ENCODE measurements at places on chromosomes 5 and 9.
A peak's percentile ranks its signal among the peaks of the same experiment; 100 is the strongest.

DNA sequence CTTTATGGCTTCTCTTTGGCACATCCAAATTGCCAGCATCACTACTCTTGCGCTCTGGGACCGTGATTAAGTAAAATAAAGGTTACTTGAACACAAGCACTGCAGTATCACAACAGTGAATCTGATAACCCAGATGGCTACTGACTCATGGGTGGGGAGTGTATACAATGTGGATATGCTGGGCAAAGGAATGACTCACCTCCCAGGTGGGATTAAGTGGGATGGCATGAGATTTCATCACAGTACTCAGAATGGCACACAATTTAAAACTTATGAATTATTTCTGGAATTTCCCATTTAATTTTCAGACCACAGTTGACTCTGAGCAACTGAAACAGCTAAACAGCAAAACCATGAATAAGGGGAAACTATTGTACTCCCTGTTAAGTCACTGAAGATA is 4.3 kb downstream of the GFM2 start:
- no peak for DNase-seq

- DNase-seq = no peak
Measured at GRCh38 chr5:178360926-178361235, 128.3 kb upstream of the PHYKPL start.

- no peak for DNase-seq
Measured at GRCh38 chr5:148986636-148987035, 76.2 kb downstream of the SH3TC2 start.

- DNase-seq = no peak
Measured at GRCh38 chr9:35253075-35253474, 91.3 kb downstream of the UNC13B start.

- no peak for DNase-seq
Measured at GRCh38 chr5:160001457-160001856, 7.5 kb upstream of the TTC1 start.

DNA sequence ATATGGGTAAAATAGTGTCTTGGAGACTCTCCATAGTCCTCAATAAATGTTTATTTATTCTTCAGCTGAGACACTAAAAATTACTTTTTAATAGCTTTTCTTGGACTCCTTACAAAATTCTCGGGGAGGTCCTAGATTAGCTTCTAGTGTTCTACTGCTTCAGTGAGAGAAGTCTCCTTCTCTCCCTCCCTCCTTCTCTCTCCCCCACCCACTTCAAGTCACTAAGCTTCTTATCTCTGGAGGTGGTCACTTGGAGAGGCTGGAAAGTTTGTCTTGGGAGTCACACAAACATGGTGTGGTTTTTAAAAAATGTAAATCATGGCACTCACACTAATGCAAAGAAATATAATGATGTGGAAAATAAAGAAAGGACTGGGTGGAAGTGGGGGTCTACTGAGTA is 64.1 kb downstream of the SEMA6A start:
- DNase-seq = no peak

GRCh38 chr5:51449026-51449425 is 65.8 kb downstream of the ISL1 start:
- no peak for DNase-seq

- DNase-seq = no peak
Measured at GRCh38 chr9:34479431-34479866, 20.8 kb downstream of the DNAI1 start.

GRCh38 chr9:79007701-79008483 is 563.9 kb upstream of the TLE4 start:
- DNase-seq = no peak

DNA sequence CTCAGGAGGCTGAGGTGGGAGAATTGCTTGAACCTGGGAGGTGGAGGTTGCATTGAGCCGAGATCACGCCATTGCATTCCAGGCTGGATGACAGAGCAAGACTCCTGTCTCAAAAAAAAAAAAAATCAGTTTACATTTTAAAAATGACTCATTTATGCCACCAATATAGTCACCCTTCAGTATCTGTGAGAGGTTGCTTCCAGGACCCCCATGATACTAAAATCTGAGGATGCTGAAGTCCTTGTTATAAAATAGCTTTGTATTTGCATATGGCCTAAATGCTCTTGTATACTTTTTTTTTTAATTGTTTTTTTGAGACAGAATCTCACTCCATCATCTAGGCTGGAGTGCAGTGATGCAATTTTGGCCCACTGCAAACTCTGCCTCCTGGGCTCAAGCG is 5.8 kb downstream of the OCLN start:
- DNase-seq = no peak

GRCh38 chr9:34650816-34651215 is 1.2 kb upstream of the IL11RA start:
- no peak for DNase-seq

GRCh38 chr5:141412854-141413539 is at the start of gene PCDHGA10:
Gene PCDHGA10 (plus strand): TSS chr5:141412987. CDS start chr5:141413176, 189 bp downstream.
- DNase-seq = peak; percentile 70

DNA sequence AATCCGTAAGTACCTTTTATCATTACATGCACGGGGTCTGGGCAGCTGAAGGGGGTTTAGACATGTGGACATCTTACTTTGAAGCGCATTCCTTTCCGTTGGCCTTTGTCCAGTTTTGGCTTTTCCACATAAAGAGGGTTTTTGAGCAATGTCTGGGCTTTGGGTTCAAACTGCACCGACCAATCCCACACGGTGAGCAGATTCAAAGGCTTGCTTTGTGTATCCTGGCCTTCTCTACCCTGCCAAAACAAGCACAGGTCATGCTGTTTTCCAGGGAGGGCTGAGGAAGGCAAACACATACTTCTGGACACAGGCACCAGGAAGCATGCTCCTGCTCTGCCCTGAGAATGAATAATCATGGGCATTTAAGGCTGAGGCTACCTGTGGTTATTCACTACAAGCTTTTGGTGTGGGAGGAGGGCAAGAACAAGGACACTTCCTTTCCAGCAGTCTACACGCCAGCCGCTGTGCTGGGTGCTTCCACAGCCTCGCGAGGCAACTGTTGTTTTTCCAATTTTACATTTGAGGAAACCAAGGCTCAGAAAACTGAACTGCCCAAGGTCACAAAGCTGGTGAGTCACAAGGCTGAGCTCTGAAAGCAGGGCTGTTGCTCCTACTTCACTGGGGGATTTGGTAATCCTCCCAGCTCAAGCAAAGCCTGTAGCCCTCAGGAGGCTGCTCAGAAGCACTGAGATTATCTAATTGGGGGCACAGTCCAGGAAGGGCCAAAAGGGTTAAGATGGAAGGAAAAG is 59.8 kb upstream of the GOLPH3 start:
- DNase-seq = no peak

- no peak for DNase-seq
Measured at GRCh38 chr5:124919747-124920525, 173.5 kb upstream of the ZNF608 start.

DNA sequence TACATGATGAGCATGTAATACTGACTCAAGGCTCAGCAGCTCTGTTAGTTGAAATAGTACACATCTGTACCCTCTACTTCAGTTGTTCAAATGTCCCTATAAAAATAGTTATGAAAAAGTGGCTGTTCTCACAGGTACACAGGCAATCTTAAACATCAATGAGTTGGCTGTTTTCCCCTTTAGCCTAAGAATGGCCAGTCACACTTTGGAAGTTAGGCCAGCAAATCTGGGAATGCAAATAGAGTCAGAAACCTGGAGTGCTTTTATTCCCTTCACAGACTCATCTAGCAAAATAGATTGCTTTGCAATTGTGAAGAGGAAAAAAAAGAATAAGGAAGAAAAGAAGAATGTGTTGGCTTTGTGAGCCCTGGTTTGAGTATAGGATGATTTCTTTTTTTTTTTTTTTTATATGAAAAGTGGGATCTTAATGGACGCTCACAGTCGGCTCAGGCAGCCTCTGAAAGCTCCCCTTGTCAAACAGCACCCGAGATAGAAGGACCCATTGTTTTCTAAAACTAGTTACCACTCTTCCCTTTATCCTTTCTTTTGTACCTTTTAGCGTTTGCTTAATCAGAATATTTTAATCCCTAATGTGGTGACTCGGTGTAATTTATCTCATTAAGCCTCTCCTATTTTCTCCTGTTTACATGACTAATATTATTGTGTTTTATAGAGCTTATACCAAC is 27.9 kb upstream of the TLE1 start:
- DNase-seq = no peak

DNA sequence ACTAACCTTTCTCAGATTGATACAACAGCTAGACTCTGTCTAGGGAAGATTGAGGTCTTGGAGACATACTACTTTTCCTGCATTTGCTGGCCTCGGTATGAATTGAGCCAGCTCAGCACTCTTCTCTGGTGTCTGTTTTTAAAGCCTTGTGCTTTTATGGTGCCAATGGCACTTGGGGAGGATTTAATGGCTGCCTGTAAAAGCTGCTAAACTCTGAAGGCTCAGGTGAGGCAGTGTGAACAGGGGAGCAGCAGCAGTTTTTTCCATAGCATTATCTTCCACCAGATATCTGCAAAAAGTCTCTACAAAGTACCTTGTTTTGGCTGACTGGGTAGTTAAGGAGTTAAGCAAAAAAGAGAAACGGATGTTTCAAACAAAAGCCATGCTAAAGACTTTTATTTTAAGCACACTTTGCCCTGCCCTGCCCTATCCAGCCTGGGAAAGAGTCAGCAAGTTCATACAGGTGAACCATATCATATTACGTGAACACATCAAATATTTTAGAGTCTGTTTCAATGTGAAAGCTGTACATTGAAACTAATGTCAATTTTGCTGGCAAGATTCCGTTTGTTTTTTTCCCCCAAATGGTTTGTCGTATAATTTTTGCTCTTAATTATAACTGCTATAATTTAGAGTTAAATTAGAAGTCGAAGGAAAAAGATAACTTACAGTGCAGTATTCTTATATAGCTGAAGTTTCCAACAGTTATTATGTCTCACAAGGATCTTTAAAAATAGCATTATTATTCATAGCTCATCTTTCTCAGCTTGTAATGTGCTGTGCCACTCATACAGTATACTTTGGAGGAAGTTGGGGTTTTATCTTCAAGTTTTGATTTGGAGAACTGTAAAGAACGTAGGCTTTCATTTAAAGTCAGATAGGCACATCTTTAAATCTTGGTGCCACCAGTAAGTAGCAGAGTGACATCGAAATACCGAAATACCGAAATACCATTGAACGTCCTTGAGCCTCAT is 424.1 kb upstream of the CD180 start:
- no peak for DNase-seq

- DNase-seq = no peak
Measured at GRCh38 chr5:156147944-156148285, 179.0 kb upstream of the SGCD start.

- DNase-seq = no peak
Measured at GRCh38 chr5:78985725-78986223, 664 bp upstream of the ARSB start.

DNA sequence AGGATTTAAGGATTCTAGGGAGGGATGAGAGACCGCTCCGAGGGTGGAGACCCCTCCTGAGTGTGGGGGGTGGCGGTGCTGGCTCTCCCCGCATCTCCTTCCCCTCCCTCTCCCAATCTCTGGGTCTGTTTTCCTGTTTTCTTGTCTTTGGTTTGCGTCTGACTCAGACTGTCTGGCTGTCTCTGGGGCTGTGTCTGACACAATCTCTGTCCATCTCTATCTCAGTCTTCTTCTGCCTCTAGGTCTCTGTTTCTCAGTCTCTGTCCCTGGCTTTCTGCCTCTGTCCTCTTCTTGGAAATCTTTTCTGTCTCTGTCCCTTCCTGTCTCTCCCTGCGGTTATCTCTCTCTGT is 196 bp upstream of the GRM6 start:
- no peak for DNase-seq

GRCh38 chr5:8750100-8750499 is 795.8 kb downstream of the SEMA5A start:
- no peak for DNase-seq

GRCh38 chr5:32711362-32711680 is 200 bp downstream of the NPR3 start:
- DNase-seq = no peak

DNA sequence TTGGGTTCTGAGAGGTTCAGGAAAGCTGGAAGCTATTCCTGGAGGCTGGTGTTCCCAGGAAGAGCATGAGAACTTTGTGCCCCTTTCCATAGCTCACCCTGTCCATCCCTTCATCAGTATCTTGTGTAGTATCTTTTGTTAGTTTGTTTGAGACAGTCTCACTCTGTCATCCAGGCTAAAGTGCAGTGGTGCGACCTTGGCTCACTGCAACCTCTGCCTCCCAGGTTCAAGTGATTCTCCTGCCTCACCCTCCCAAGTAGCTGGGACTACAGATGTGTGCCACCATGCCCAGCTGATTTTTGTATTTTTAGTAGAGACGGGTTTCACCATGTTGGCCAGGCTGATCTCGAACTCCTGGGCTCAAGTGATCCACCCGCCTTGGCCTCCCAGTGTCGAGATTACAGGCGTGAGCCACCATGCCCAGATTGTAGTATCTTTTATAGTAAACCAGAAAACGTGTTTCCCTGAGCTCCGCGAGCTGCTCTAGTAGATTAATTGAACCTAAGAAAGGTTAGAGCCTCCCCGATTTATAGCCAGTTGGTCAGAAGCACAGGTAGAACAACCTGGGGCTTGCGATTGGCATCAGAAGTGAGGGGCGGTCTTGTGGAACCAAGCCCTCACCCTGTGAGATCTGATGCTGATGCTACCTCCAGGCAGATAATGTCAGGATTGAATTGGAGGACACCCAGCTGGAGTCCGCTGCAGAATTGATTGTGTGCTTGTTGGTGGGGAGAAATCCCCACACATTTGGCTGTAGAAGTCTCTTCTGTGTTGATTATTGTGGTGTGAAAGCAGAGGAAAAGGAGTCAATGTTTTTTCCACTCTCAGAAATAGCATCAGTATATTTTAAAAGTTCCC is 32.3 kb downstream of the ATP6V0E1 start:
- no peak for DNase-seq

DNA sequence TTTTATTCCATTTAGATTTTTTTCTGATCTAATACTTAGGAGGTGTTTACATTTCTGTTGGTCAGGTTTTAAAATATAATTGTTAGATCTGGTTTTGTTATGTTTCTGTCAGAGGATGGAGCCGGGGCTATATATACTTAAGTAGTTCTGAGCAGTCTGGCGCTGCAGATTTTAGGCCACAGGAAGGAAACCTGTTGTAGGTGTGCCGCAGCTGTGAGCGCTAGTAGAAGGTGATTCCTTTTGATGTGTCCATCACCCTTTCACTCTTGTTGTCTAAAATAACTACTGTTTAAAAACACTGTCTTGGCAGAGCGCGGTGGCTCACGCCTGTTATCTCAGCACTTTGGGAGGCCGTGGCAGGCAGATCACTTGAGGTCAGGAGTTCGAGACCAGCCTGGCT is 17.0 kb downstream of the ZBTB34 start:
- DNase-seq = no peak

GRCh38 chr9:20496328-20496727 is 126.0 kb downstream of the MLLT3 start:
- no peak for DNase-seq

GRCh38 chr5:149224282-149224681 is 47.4 kb upstream of the AFAP1L1 start:
- DNase-seq = no peak

DNA sequence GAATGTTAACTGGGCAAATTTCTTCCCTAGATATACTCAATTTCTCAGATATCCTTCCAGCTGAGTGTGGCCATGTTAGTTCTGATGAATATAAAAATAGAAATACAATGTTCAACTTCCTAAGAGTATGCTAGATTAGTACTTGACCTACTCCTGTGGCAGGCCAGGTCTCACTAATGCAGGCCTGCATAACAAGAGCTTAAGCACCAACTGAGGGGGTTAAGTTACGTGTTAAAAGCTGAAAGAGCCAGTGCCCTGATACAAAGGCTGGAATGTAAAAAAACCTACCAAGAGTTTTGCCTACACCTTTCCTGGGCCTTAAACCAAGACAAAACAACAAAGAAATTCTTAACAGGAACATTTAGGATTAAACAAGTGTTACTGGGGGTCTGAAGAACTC is 102.8 kb downstream of the MRPS30 start:
- no peak for DNase-seq

GRCh38 chr5:37847978-37848425 is 8.2 kb upstream of the GDNF start:
- no peak for DNase-seq
